Activated naive CD4-positive, alpha-beta T cell treated with anti-CD3 and anti-CD28 coated beads for 36 hours (primary cell): ENCODE measurements at places on chromosomes 6 and 20. TPM values are rescaled to one million over a fixed set of nuclear protein-coding genes. Genes with fewer than 3 reads are reported as not detected.

DNA sequence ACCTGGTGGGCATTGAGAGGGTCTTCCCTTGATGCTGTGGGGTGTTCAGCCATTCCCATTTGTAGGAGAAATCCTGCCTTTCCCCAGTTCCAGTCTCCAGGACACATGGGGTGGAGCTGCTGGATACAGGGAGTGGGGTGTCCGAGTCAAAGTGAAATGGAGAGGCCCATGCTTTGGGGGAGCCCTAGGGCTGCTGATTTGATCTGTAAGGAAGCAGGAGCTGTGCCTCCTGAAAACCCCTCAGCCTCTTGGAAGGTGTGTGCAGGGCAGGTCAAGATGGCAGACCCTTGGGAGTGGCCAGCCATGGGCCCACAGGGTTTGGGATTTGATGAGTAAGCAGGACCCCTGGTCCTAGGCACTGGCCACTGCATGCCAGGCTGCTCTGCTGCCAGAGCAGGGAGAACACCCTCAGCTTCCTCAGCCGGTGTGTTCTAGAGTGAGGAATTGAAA, 82.0 kb downstream of the SERAC1 start:
- H3K36me3 ChIP-seq, result peaks cover 46% of the 10 kb centered on the region
- no peak overlapping the region for H3K27ac ChIP-seq
- H3K4me3 ChIP-seq, result no peak overlapping the region
- H3K4me1 ChIP-seq, result no peaks in the 10 kb centered on the region

Gene TTK
- 51.1 TPM for total RNA-seq

Gene BANF2
- total RNA-seq, result not detected

DNA sequence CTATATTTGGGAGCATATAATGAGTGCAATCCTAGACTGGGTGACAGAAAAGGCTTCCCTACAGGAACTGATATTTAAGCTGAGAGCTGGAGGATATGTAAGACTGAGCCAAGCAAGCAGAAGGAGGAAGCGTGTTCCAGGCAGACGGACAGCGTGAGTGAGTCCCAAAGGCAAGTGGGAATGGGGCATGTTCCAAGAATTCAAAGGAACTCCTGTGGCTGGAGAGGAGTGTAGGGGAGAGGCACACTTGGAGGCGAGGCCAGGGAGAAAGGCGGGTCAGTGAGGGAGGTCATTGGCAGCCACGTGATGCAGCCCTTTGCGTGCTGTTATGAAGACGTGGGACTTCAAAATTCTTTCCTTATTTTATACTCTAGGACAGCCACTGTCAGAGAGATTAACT, 27.9 kb upstream of the SGK1 start:
- H3K4me1 ChIP-seq, result peaks cover 10% of the 10 kb centered on the region
- no peak for DNase-seq
- no peaks in the 10 kb centered on the region for H3K36me3 ChIP-seq
- no peaks in the 10 kb centered on the region for H3K27me3 ChIP-seq
- H3K27ac ChIP-seq, result no peak overlapping the region

DNA sequence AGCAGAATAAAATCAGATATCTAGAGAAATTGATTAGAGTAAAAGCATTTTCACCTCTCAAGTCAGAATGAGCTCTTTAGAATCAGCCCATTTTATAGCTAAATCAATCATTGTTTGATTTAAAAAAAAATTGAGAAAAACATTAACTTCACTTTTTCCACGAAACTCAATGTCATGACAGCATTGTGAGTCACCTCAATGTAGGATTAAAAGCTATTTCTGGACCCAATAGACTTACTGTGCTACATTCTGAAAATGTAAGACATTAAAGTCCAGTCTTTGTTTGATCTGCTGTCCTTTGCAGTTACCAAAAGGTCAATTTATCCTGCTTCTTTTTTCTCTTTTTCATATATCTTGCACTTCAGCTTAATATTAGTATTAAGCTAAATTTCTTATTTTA, 519.4 kb upstream of the ZNF337 start:
- H3K36me3 ChIP-seq, result no peaks in the 10 kb centered on the region
- H3K27me3 ChIP-seq, result no peaks in the 10 kb centered on the region
- no peak for DNase-seq
- no peak overlapping the region for H3K27ac ChIP-seq
- H3K4me1 ChIP-seq, result peaks cover 12% of the 10 kb centered on the region

Gene RIMS4
- 0.07 TPM for total RNA-seq

DNA sequence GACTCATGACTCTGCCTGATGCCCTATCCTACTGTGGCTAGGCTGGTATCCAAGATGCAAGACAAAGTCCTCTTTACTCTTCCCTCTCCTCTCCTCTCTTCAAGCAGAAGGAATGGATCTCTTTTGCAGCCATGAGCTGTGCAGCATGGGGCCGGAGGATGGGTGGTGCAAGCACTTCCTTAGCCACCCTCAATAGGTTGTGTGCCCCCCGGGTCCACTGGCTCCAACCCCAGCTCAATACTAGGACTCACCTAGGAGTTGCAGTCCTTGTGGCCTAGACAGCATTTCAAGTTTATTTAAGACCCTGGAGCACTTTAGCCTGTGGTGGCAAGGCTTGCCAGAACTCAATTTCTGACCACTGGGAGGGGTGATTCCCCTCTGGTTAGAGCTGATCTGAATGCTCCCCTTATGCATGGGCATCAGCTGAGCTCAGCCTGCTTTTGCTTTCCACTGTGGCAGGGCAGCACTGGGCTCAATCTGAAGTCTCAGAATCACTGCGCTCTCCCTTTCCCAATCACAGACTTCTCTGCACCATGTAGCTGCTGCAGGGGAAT, 29.0 kb upstream of the GRM4 start:
- H3K27ac ChIP-seq, result no peak overlapping the region
- no peaks in the 10 kb centered on the region for H3K27me3 ChIP-seq
- peaks cover 8% of the 10 kb centered on the region for H3K4me1 ChIP-seq
- H3K36me3 ChIP-seq, result no peaks in the 10 kb centered on the region
- DNase-seq, result no peak
- H3K4me3 ChIP-seq, result no peak overlapping the region

- no peak overlapping the region for H3K4me3 ChIP-seq
- no peak overlapping the region for H3K27ac ChIP-seq
- no peak for DNase-seq
- peaks cover 17% of the 10 kb centered on the region for H3K4me1 ChIP-seq
- H3K27me3 ChIP-seq, result peaks cover 66% of the 10 kb centered on the region
These were observed 98.3 kb downstream of the ANKRD60 start for GRCh38 chr20:58130156-58130555.

DNA sequence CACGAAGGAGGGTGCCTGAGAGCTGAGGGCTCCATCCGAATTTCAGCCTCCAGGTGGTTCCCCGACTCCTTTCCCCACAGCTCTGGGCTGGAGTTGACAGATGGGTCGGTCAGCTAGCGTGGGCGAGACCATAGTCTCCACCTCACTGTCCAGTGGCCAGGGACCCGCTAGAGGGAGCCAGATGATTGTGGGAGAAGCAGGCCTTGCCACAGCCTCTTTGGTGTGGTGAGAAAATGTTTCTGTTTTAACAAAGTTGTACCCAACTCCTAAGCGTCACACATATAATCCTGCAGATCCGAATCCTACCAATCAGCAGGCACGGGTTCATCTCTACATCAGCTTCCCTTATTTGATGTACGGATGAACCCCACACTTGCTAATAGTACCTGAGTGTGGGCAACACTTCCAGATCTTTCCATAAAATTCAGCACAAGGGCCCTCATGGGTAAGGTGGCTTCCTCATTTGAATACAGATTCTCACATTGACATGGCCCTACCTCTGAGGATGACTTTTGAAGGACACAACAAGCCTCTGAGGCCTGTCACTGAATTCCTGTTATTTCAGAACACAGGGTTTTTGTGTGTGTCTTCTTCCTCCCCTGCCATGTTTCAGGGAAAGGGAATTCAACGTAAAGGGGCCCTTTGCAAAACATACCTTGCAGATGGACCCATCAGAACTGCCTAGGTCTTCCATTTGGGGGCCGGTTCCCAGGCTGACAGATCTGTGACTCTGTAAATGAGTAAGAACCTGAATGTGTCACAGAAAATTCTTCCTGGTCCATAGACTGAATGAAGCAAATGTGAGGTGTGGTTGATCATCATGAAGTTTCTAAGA, 103.2 kb upstream of the DUSP22 start:
- peak; percentile 94 for DNase-seq
- H3K36me3 ChIP-seq, result no peaks in the 10 kb centered on the region
- peaks cover 1% of the 10 kb centered on the region for H3K27me3 ChIP-seq
- no peak overlapping the region for H3K4me3 ChIP-seq
- H3K27ac ChIP-seq, result peak overlapping the region; percentile 69

GRCh38 chr6:113539202-113539601, 317.9 kb upstream of the MARCKS start:
- no peaks in the 10 kb centered on the region for H3K27me3 ChIP-seq
- no peak overlapping the region for H3K4me3 ChIP-seq
- no peak overlapping the region for H3K27ac ChIP-seq
- no peaks in the 10 kb centered on the region for H3K36me3 ChIP-seq
- DNase-seq, result no peak

DNA sequence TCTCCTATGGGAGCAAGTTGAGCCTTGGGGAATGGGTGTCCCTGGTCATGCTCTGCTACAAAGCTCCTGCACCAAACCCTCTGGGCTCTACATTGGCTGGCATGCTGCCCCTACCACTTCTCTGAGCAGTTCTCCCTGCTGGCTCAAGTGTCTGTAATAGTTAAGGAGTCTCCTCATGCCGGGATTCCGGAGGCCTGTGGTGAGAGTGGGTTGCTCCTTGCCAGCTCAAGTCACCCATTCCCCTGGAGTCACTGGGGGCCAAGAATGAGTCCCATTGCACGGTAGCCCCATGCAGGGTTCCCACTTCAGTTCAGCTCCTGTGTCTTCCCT, 173.9 kb downstream of the PRDM13 start:
- DNase-seq, result no peak
- no peak overlapping the region for H3K4me3 ChIP-seq
- H3K27me3 ChIP-seq, result peaks cover 19% of the 10 kb centered on the region
- H3K27ac ChIP-seq, result no peak overlapping the region
- H3K36me3 ChIP-seq, result no peaks in the 10 kb centered on the region

GRCh38 chr6:122107256-122107852, 292.1 kb upstream of the HSF2 start:
- H3K4me1 ChIP-seq, result no peaks in the 10 kb centered on the region
- H3K36me3 ChIP-seq, result no peaks in the 10 kb centered on the region
- H3K27me3 ChIP-seq, result peaks cover 3% of the 10 kb centered on the region

Gene FAM210B
- total RNA-seq, result 7.5 TPM

- H3K4me3 ChIP-seq, result no peak overlapping the region
- no peaks in the 10 kb centered on the region for H3K36me3 ChIP-seq
- no peak for DNase-seq
- peaks cover 2% of the 10 kb centered on the region for H3K4me1 ChIP-seq
- H3K27me3 ChIP-seq, result no peaks in the 10 kb centered on the region
- H3K27ac ChIP-seq, result no peak overlapping the region
These were observed 74.3 kb upstream of the MLN start for GRCh38 chr6:33877982-33878535.

- H3K4me3 ChIP-seq, result no peak overlapping the region
- H3K27me3 ChIP-seq, result no peaks in the 10 kb centered on the region
These were observed 25.9 kb downstream of the C6orf62 start for GRCh38 chr6:24692848-24693592.

Gene GDAP1L1
- 0.50 TPM for total RNA-seq

Gene CCM2L
- total RNA-seq, result not detected

Gene BPIFB2
- total RNA-seq, result not detected

DNA sequence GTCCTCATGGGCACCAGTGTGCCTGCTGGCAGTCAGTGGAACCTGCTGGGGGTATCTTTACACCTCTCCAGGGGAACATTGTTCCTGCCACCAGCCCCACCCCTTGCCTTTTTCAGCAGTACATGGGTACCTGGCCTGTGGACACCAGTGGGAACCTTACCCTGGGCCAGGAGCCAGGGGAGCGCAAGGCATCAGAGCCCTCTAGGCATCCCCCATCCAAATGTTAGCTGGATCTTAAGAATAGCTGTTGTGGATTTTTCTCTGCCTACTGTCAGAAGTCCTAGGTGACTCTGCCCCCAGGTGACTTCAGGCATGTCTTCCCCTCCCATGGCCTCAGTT, 38.8 kb upstream of the ID1 start:
- no peak for DNase-seq
- peak overlapping the region; percentile 68 for H3K27ac ChIP-seq
- H3K4me3 ChIP-seq, result no peak overlapping the region
- H3K36me3 ChIP-seq, result peaks cover 23% of the 10 kb centered on the region
- H3K4me1 ChIP-seq, result peaks cover 14% of the 10 kb centered on the region

GRCh38 chr6:5990786-5991185, 15.9 kb downstream of the NRN1 start:
- peaks cover 40% of the 10 kb centered on the region for H3K27me3 ChIP-seq
- DNase-seq, result no peak
- no peak overlapping the region for H3K4me3 ChIP-seq
- H3K36me3 ChIP-seq, result no peaks in the 10 kb centered on the region
- peaks cover 20% of the 10 kb centered on the region for H3K4me1 ChIP-seq

Gene TBX18
- total RNA-seq, result not detected

DNA sequence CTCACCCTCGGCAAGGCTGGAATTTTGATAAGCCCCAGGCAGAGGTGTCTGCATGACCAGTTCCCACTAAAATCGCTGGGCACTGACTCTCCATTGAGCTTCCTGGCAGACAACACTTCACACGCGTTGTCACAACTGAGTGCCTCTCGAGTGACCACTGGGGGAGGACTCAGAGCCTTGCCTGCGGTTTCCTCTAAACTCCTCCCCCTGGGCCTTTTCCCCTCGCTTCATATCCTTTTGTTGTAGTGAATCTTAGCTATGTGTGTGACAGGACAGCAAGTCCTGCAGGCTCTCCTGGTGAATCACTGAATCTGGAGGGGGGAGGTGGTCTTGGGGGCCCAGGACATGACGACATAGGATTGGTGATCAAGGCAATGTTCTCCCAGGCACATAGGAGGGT, 670.8 kb downstream of the PRKN start:
- no peak overlapping the region for H3K4me3 ChIP-seq
- no peak for DNase-seq
- H3K27me3 ChIP-seq, result no peaks in the 10 kb centered on the region
- H3K27ac ChIP-seq, result no peak overlapping the region

Gene CLIC5
- total RNA-seq, result 0.52 TPM

Gene KIF6
- total RNA-seq, result 0.10 TPM

DNA sequence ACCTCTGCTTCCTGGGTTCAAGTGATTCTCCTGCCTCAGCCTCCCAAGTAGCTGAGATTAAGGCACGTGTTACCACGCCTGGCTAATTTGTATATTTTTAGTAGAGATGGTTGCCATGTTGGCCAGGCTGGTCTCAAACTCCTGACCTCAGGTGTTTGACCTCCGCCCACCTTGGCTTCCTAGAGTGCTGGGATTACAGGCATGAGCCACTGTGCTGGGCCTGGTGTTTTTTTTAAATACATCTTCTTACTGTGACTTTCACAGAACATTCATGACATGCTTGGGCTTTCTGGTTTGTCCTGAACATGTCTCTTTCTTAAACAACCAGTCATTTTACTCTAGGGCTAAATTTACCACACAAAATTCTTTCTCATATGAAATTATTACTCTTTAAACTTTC, 34.7 kb upstream of the FAM8A1 start:
- no peak overlapping the region for H3K27ac ChIP-seq
- H3K27me3 ChIP-seq, result peaks cover 6% of the 10 kb centered on the region
- H3K4me1 ChIP-seq, result no peaks in the 10 kb centered on the region
- H3K4me3 ChIP-seq, result no peak overlapping the region
- H3K36me3 ChIP-seq, result peaks cover 2% of the 10 kb centered on the region

Gene PNLDC1
- not detected for total RNA-seq
